Activated naive CD4-positive, alpha-beta T cell treated with anti-CD3 and anti-CD28 coated beads, Interleukin-2, amount 50 U/mL, for 72 hours (primary cell): ENCODE measurements at places on chromosomes 12 and 14.

- no peak for DNase-seq
These were observed 41.3 kb upstream of the PNMA1 start for GRCh38 chr14:73755434-73756014.

DNA sequence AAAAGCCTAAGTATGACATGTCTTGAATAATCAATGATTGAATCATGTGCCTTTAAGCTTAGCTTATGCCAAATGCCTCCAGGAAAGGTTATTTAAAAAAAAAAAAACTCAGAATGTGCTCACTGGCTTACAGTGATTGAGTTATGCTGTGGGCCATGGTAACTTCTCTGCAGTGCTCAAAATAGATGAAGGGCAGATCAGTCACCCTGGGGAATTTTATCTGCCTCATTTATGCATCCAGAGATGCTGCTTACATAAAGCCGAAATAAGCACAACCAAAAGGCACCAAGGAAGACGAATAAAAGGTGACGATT lies 118.7 kb upstream of the MDM1 start:
- DNase-seq: peak; percentile 38

GRCh38 chr14:28751467-28752058 lies 15.0 kb upstream of the FOXG1 start:
- no peak for DNase-seq

DNA sequence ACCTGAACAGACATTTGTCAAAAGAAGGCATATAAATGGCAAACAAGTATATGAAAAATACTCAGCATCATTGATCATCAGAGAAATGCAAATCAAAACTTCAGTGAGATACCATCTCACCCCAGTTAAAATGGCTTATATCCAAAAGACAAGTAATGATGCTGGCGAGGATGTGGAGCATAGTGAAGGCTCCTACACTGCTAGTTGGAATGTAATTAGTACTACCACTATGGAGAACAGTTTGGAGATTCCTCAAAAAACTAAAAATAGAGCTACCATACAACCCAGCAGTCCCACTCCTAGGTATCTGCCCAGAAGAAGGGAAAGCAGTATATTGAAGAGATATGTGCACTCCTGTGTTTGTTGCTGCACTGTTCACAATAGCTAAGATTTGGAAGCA lies 146.1 kb downstream of the TGFB3 start:
- DNase-seq: no peak
